ENCODE measurements at places on chromosomes 12 and 14.
A peak's percentile ranks its signal among the peaks of the same experiment; 100 is the strongest.

GRCh38 chr14:68822132-68822651, 29.3 kb upstream of the ZFP36L1 start:
- DNase-seq: no peak

DNA sequence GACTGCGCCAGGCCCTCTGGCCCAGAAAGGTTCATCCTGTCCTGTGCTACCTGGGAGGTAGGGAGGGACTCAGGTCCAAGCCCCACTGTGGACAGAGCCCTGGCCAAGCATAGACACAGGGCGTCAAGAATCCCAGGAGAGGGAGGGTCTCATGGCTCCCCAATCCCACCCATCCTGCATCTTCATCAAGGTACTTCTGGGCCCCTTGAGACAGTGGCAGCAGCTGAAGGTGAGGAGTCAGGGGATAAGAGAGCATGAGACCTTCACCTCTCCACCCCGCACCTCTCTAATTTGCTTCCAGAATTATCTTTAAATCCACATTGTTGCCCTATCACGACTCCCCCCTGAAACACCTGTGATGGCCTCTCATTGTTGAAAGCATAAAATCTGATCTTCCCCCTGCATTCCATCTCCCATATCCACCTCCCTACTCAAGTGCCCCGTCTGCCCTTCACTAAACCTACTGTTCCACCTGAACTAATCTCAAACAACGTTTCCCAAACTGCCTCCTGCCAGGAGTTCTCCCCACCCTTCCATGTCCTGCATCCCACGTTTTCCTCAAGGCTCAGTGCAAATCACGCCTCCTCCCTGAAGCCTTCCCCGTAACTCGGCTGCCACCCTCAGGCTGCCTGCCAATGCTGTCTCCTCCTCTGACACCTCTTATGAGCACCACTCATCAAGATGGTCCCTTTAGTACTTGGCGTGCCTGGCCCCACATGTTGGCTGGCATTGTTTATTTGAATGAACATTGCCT, 27.1 kb downstream of the KRT18 start:
- DNase-seq: no peak

GRCh38 chr12:25395227-25395626, 144.5 kb upstream of the KRAS start:
- DNase-seq: no peak

- no peak for DNase-seq
Observed at GRCh38 chr12:79388011-79388410, 302.8 kb downstream of the PAWR start.

- no peak for DNase-seq
Observed at GRCh38 chr12:60162988-60163720, 567.3 kb downstream of the SLC16A7 start.

GRCh38 chr12:22728987-22729386, 104.0 kb downstream of the ETNK1 start:
- DNase-seq: no peak

DNA sequence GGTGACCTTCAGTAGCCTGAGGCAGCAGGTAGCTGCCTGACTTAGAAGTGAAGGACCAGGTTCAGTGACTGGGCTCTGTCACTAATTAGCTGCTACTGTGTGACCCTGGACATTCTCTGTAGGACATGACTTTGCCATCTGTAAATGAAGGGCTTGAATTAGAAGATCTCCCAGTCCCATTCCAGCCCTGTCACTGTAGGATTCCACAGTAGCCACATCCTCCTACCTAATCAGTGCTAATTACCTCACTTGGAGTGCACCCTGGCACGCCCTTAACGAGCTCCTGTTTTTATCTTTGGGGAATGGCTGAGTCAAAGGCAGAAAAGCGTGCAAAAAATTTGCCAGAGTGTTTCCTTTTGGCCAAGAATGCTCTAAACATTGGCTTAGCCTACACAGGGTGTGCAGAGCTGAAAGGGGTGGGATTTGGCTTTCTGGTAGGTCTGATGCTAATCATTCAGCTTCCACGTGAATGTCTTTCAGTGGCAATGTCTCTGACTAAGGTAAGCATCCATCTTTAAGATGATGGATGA, 6.8 kb downstream of the NTF3 start:
- DNase-seq: no peak

- DNase-seq: no peak
Observed at GRCh38 chr12:122545855-122546254, 18.8 kb downstream of the KNTC1 start.

DNA sequence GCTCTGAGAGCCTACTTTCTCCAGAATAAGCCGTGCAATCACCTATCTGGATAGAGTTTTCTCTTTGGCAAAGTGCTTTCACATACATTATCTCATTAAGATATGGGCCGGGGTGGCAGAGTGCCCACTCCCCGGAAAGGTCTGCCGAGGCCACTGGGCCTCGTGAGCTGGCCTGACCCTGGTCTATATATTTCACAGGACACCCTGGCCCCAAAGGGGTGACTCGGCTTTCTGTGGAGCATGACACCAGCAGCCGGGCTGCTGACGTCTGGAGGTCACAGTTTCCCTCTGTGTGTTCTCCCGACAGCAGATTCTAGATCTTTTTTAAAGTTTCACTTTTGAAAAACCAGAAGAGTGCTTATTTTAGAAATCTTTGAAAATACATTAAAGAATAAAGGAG, 27.9 kb upstream of the ATP2A2 start:
- DNase-seq: no peak

- peak; percentile 38 for DNase-seq
Observed at GRCh38 chr14:102805371-102805891, 28.2 kb downstream of the TRAF3 start.

DNA sequence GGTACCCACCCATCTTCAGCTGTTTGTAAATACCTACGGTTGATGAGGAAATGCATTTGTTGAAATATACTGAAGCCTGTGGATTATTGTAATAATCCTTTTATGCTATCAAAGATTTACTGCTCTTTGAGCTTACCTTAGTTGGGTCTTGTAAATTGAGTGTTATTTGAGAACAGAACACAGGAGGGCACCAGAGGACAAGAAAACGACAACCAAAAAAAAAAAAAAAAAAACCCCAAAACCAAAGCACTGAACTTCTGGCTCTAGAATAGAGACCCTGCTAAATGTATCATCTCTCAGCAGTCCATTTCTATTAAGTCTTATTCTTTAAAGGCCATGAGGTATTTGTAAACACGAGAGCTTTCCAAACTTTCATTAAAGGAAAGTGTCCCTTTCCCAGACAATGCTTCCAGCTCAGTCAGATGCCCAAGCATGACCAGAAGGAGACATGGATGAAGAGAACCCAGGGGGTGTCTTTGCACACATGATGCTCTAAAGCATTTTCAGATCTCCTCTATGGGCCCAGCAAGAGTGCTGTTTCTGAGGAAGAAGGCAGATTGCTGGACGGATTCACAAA, 763.9 kb downstream of the NRXN3 start:
- DNase-seq: no peak

DNA sequence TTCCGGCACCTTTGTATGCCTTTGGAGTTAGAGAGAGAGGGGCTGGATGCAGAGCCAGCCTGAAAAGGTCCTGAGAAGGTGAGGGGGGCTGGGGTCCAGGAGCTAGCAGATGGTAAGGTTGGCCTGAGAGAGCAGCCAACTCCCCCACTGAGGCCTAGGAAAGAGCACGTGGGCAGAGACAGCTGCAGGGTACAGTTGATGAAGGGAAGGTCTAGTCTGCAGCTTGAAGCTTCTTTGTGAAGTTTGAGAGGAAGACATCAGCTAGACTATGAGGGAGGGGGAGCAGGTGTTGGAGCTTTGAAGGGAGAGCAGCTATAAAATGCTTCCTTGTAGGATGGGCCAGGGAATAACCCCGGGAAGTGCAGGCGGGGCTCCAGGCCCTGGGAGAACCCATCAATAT, 289.3 kb upstream of the AMIGO2 start:
- no peak for DNase-seq

GRCh38 chr12:77388445-77389265, 323.3 kb upstream of the E2F7 start:
- no peak for DNase-seq

DNA sequence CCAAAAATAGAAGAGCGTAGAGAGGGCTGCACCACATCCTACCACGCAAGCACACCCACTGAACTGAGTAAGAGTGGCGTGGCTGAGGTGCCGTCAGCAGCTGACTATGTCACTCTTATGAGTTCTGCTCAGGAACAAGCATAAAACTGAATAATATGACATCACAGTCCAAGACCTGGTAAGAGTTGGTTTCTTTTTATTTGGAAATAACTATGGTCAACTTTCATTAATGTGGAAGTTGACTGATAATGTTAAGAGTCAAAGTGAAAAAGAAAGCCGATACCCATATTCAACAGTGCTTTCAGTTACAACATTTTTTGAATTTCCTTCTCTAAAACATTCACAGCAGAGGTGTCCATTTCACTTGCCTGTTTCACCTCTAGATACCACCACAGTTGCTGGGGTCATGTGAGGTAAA, 44.6 kb downstream of the GNS start:
- peak; percentile 24 for DNase-seq

GRCh38 chr12:39959031-39959430, 146.8 kb downstream of the SLC2A13 start:
- no peak for DNase-seq

DNA sequence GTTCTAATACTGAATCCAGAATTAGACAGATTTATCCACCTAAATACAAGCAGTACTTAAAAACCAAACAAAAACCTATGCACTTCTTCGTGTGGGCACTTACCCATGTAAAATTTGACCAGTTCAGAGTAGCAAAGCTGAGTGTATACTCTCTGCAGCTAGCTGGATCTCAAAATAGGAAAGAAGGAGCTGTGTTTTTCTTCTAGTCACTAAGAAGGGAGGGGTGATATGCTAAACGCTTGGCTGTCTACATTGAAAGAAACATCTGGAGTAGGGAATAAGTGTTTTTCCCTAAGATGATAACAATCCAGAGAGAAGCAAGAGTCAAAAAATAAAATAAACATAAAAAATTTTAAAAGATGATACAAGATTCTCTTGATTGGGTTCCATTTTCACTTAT, 20.0 kb downstream of the RBMS2 start:
- no peak for DNase-seq

- DNase-seq: no peak
Observed at GRCh38 chr14:26621364-26621763, 23.5 kb upstream of the NOVA1 start.

- no peak for DNase-seq
Observed at GRCh38 chr14:76090616-76091391, 60.9 kb upstream of the GPATCH2L start.

- DNase-seq: no peak
Observed at GRCh38 chr14:94421316-94421715, 31.3 kb downstream of the SERPINA11 start.

- DNase-seq: no peak
Observed at GRCh38 chr12:75706786-75707605, 195.6 kb upstream of the KRR1 start.

DNA sequence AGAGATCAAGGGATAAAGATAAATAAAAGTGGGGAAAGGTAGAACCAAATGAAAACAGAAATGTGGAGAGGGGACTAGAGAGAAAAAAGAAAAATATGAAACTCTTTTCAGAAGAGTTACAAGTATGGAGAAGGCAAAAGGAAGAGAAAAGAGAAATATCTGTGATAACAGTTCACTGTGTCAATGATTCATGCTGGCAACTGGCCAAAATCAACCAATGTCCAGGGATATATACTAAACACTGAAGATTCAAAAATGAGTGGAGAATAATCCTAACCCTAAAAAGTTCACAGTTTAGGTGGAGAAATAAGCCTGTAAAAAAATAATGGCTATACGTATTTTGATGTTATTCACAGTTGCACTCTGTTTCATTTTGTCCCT, 372.3 kb upstream of the KITLG start:
- DNase-seq: no peak

- no peak for DNase-seq
Observed at GRCh38 chr14:85442996-85443395, 86.9 kb upstream of the FLRT2 start.

DNA sequence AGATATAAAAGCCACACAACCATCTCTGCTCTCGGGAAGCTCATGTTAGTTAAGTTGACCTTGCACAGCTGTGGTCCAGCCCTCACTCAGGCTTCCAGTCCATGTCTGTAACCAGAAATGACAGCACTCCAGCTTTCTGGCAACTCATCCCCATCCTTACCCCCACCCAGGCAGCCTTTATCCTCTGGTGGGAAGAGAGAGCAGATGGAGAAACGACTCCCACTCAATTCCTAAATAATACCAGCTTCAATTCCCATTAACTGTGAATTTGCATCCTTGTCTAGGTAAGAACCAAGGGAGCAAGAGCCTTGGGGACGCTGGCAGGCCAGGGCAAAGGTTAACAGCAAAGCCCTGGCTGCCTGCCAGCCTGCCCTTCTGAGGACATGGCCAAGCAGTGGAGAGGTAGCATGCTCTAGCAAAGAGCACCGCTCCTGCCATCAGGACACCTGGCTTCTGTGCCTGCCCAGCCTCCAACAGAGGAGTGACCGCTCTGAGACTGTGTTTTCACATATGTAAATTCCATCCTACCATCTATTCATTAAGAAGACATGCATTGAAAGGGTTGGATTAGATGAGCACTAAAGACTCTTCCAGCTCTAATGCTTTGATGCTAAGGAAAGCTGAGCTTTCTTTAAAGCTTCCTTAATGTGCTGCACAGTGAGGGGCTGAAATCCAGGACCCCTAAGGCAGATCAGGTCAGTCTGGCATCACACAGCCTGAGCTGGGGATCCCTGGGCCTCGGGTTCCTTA, 236.1 kb downstream of the GRIN2B start:
- DNase-seq: no peak

- no peak for DNase-seq
Observed at GRCh38 chr12:95326445-95326844, 108.8 kb downstream of the VEZT start.

DNA sequence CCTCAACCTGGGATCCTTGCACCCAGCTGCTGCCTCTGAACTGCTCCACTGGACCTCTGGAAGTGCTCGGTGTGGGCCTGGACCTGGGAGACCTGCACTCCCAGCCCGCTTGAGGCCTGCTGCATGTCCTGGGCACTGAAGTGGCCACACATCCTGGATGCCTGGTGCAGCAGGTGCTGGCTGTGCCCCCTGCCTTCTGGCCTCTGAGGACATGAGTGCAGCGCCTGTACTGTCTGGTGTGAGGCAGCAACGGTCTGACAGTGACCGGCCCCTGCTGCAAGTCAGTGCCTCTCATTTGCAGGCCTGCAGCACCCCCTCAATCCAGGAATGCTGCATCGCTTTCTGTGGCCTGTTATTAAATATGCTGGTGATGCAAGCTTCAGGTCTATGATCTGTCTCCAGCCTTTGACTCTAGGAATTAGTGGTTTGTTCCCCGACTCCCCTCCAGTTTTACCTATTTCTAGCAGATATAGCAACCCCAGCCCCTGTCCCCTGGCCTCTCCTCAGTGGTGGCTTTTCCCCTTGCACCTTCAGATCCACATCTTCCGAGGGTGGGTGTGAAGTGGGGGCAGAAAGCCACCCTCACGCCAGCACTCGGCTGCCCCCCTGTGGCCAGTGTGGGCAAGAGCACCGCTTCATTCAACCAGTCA, 3.6 kb downstream of the SMIM41 start:
- DNase-seq: peak; percentile 72

GRCh38 chr14:20469890-20470602, 840 bp downstream of the PNP start:
- DNase-seq: peak; percentile 39

Measured in stimulated activated naive CD8-positive, alpha-beta T cell treated with anti-CD3 and anti-CD28 coated beads, Interleukin-15, amount 100 ng/mL, for 72 hours (primary cell).